Forelimb muscle (tissue), 1 donor: ENCODE measurements at places on chromosomes 3 and 15.

DNA sequence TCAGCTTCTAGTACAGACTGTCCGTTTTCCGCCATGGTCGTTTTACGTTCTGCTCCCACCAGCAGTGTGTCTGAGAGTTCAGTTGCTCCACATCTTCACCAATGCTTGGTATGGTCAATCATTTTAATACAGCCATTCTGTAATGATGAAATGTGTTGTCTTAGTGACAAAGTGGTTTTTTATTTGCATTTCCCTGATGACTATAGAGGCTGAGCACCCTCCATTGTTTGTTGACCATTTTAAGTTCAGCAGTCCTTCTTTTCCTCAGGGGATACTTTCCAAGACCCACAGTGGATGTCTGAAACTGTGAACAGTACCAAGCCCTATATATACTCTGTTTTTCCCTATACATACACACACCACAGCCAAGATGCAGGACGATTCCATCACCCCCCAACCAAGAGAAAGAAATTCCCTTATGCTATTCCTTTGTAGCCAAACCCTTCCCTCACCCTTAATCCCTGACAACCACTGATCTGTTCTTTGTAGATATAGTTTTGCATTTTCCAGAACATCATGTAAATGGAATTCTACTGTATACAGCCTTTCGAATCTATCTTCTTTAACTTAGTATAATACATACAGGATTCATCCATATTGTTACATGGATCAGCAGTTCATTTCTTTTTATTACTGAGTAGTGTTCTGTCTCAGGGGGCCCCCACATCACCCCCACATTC is 55.9 kb downstream of the C3orf20 start:
- no peak for DNase-seq

- DNase-seq = no peak
Observed at GRCh38 chr3:17891139-17891856, 148.9 kb upstream of the TBC1D5 start.

DNA sequence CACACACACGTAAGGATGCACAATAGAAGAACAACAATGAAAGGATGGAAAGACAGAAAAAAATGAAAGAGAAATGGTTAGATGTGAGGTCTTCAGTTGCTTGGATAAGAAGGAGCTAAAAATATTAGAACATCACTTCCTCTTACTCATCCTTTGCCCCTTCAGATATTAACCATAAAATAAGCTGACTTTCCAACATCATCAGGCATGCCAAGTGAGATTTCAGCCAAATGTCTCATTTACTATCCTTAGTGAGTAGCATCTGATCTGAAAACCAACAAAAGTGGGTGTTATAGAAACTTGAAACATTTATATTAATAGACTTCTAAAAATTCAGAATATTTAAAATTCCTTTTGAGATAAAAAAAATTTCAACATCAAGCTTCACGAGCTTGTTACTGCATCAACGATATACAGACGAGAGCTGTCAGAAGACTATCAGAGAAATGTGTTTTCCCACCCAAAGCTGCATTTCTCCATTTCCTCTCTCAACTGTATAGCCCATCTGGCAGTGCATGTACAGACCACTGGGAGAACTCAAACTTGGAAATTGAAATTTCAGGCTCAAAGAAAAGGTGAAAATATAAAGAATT is 25.4 kb upstream of the LSAMP start:
- DNase-seq = no peak

DNA sequence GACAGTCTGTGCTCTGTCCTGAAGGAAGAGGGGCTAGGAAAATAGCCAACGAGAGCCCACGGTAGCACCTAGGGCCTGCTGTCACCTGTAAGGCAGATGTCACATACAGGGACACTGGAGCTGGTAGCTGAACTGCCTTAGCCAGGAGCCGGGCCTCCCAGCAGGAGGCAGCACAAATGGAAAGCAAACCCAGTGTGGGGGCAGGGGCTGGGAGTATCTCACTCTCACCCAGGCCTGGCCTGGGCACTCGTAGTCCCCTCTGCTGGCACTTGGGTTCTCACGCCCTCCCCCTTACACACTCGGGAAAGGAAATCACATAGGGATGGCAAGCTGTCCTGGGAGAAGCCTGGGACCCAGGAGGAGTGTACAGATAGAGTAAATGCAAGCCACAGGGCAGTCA is 173.1 kb upstream of the CHRNA7 start:
- no peak for DNase-seq

- no peak for DNase-seq
Observed at GRCh38 chr3:188975600-188976314, 196.0 kb upstream of the TPRG1 start.

DNA sequence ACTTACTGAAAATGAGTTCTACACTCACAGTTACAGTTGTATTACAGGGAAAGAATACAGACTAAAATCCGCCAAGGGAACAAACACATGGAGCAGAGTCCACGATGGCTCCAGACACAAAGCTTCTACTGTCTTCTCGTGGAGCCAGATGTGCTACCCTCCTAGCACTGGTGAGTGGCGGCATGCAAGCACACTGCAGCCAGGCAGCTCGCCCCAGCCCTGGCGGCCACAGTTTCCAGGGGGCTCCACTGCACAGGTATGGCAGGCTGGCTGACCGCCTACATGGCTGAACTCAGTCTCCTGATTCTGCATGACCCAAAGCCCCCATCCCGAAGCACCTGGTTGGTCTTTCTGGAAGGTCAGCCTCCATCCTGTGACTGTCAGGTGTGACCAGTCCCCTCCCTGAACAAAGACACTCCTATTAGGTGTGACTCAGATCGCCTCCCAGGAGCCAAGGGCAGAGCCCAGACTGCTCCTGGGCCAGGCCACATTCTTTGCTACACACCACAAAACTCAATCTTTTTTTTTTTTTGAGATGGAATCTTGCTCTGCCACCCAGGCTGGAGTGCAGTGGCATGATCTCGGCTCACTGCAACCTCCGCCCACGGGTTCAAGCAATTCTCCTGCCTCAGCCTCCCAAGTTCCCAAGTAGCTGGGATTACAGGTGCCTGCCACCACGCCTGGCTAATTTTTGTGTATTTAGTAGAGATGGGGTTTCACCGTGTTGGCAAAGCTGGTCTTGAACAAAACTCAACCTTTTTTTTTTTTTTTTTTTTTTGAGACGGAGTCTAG is 51.5 kb downstream of the CFAP92 start:
- no peak for DNase-seq

- DNase-seq = no peak
Observed at GRCh38 chr3:104696470-104696869, 670.2 kb upstream of the ALCAM start.

DNA sequence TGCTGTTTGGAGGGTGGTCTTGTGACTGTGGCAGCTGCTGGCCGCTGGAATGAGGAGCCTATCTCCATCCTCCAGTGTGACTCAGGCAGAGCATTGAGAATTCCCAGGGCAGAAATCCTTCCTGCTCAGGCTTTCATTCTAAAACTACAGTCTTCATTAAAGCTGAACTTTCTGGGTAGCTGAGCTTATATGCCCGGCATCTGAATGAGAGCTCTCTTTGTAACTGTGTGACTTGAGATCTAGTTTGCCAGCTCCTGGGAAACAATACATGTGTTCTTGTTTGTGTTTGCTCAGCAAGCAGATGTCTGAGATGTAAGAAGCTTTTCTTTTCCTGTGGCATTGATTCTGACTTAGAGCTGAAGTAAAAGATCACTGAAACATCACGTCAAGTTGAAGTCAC is 22.4 kb downstream of the RLBP1 start:
- no peak for DNase-seq

- no peak for DNase-seq
Observed at GRCh38 chr3:46183330-46183729, 24.8 kb downstream of the CCR1 start.

GRCh38 chr3:110343376-110343775 is 728.2 kb upstream of the NECTIN3 start:
- DNase-seq = no peak
